ENCODE measurements at places on chromosomes 3 and 15. TPM values are rescaled to one million over a fixed set of nuclear protein-coding genes. Genes with fewer than 3 reads are reported as not detected.

DNA sequence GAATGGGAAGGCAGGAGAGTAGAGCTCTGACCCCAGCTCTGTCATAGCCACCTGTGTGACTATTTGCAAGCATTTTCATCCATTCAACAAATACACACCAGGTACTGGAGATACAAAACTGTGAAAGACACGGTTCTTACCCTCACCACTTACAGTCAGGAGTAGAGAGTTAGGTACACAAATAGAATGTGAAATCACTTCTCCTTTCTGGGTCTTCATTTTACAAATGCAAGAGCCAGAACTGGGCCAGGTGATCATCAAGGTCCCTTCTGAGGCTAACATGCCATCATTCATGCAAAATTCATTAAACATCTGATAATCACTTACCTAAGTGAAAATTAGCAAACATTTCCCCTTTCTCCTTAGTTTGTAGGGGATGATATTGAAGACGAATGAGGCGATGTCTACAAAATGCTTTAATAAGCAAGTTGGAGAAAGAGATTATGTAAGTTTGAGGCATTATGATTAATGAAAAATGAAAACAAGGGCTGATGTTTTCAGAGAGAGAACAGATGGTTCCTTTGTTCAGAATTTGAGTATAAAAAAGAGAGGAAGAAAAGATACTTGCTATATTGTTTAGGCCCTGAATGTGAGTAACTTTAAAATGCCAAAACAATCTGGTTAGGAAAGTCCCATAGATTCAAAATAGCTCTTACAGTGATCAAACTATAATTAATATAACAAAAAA is 88.6 kb downstream of the LPP start:
- no peak for DNase-seq
- no peaks in the 10 kb centered on the region for H3K27me3 ChIP-seq
- peak overlapping the region; percentile 68 for H3K27ac ChIP-seq
- peaks cover 48% of the 10 kb centered on the region for H3K4me1 ChIP-seq

DNA sequence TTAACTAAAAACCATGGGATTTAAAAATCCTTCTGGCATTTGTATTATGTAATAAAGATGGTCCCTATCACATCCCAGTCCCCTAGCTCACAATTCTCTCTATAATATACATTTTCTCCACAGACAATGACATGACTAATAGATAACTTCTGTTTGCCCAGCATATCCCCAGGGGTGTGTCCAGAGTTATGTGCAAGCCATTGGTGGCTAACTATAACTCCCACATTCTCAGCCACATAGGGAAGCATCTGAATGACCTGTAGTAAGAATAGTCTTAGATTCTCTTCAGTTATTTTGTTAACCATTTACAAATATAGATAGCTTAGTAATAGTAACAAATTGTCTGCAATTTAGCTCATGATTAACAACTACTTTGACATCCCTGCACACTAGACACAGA is 52.2 kb upstream of the RBSN start:
- H3K4me3 ChIP-seq = no peak overlapping the region
- H3K27me3 ChIP-seq = peaks cover 15% of the 10 kb centered on the region
- no peak for DNase-seq
- H3K27ac ChIP-seq = no peak overlapping the region
- H3K36me3 ChIP-seq = peaks cover 3% of the 10 kb centered on the region

DNA sequence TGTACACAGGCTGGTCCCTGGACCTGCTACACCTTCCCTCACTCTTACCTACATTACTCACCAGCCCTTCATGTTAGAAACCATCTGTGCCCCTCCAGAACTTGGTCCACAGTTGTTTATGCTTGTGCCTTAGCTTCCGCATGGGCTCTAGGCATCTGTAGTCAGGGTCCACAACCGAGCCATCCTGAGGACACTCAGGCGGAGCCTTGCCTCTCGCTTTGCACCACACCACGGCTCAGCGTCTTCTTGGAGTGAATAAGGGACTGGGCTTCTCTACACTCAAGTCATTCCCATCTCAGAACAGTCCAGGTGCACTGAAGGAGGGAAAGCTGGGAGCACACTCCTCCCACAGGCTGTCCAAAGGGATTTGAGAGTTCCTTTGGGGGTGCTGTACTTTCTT is 97.8 kb downstream of the HMG20A start:
- no peaks in the 10 kb centered on the region for H3K27me3 ChIP-seq
- peak; percentile 2 for DNase-seq
- no peak overlapping the region for H3K4me3 ChIP-seq

Gene ZKSCAN7
- 1.6 TPM for total RNA-seq

Gene GRAMD2A
- 1.4 TPM for total RNA-seq

Gene VIPR1
- total RNA-seq = 250 TPM

Gene HTR3E
- 1.8 TPM for total RNA-seq

Measured in transverse colon (tissue), 4 donors.